ENCODE measurements at places on chromosomes 6 and 20. TPM values are rescaled to one million over a fixed set of nuclear protein-coding genes. Genes with fewer than 3 reads are reported as not detected.

PAX1 gene
- total RNA-seq = not detected

UBE2J1 gene
- total RNA-seq = 35.9 TPM

TUBB2B gene
- total RNA-seq = 18.3 TPM

OPN5 gene
- not detected for total RNA-seq

GRIK2 gene
- total RNA-seq = 9.6 TPM

FLRT3 gene
- 24.3 TPM for total RNA-seq

TMEM200A gene
- 402 TPM for total RNA-seq

PKIB gene
- 5.9 TPM for total RNA-seq

SLC26A8 gene
- not detected for total RNA-seq

TOX2 gene
- total RNA-seq = 2.1 TPM

All from smooth muscle cell of the umbilical artery (primary cell).